ENCODE measurements at places on chromosomes 4 and X. TPM values are rescaled to one million over a fixed set of nuclear protein-coding genes. Genes with fewer than 3 reads are reported as not detected.

DNA sequence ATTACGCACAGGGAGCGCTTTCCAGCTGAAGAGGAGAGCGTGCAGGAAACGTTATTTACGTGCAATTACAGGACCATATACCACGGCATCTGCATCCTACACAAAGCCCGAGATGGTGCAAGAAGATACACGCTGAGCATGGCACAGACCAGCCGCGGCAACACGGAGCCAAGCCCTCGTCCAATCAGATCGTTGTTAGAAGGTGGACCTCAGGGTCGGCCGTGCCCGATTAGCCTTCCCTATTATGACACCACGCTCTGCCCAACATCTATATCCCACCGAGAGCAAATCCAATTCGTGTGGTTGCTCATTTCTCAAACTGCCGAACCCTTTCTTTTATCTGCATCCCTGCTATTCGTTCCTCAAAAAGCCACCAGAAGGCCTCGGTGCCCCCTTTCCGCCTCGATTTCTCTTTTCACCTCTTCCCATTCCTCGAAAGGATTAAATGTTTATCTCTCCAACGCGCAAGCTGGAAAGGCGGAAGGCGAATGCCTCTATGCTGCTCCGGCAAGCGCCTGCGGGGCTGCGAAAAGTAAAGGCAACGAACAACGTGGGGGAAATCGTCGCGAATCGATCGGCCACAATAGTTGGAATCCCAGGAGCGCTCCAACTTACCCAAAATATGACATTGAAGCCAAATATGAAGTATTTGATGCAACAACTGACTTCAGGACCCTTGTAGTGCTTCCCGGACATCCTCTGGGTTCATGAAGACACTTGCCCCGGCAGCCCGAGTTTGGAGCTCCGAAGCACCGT is 702 bp downstream of the TSPAN5 start:
- H3K27me3 ChIP-seq = peaks cover 4% of the 10 kb centered on the region
- H3K36me3 ChIP-seq = peaks cover 20% of the 10 kb centered on the region
- peaks cover 61% of the 10 kb centered on the region for H3K4me1 ChIP-seq

DNA sequence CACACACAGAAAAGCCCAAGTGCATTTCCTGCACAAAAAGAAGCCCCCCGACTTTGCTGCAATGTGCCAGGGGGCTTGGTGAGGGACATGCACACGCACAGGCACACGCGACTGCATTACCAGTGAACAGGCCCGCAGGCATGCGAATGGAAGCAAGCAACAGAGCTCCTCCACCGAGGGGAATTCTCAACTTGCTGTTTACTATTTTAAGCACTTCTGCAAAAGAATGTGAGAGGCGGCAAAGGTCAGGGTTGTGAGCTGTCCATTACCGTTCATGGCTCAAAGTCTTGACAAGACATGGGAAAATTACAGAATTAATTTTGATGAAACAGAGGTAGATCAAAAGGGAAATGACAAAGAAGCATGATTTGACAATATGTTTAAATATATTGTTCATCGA is 342.5 kb upstream of the NOCT start:
- H3K27me3 ChIP-seq = no peaks in the 10 kb centered on the region
- H3K4me1 ChIP-seq = no peaks in the 10 kb centered on the region
- H3K4me3 ChIP-seq = no peak overlapping the region
- DNase-seq = no peak
- no peaks in the 10 kb centered on the region for H3K36me3 ChIP-seq

- no peak for DNase-seq
- H3K4me3 ChIP-seq = no peak overlapping the region
- H3K27me3 ChIP-seq = peaks cover 3% of the 10 kb centered on the region
- no peaks in the 10 kb centered on the region for H3K36me3 ChIP-seq
- peaks cover 3% of the 10 kb centered on the region for H3K4me1 ChIP-seq
Observed at GRCh38 chr4:95510877-95511276, 37.9 kb downstream of the UNC5C start.

- peaks cover 55% of the 10 kb centered on the region for H3K4me1 ChIP-seq
- no peak overlapping the region for H3K4me3 ChIP-seq
- H3K36me3 ChIP-seq = peaks cover 4% of the 10 kb centered on the region
- no peaks in the 10 kb centered on the region for H3K27me3 ChIP-seq
- DNase-seq = peak; percentile 48
- H3K27ac ChIP-seq = no peak overlapping the region
Observed at GRCh38 chr4:121252224-121252806, 88.2 kb upstream of the TNIP3 start.

DNA sequence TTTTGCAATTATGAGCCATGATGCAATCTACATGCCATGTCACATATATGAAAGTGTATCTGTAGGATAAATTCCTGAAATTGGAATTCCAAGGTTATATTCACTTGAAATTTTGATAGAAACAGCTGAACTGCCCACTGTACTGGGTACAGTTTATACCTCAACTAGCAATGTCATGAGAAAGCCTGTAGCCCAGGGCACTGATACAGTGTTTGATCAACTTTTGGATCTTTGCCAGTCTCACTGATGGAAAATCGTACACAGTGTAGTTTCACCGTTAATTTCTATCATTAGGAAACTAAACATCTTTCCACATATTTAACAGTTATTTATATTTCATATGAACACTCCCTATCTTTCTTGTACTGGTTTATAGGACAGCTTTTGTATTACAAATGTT is 34.2 kb downstream of the TAPT1 start:
- H3K27ac ChIP-seq = no peak overlapping the region
- H3K36me3 ChIP-seq = peaks cover 17% of the 10 kb centered on the region

DNA sequence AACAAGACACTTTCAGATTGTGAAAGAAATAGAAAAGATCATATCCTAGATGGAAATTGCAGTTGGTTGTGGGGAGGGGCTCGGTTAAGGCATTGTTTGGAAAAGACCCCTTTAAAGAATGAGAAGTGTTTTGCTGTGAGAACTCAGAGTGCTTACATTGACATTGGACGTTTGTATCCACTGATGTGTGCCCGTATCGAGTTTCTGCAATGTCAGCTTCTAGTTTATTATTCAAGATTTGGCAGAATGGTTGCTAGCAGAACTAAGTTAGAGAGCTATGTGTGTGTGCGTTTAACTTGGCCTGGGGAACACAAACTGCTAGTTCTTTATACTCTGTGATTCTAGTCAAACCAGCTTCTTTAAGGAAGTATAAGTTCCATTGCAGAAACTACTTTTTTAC is 2702.5 kb downstream of the PCDH7 start:
- no peak overlapping the region for H3K4me3 ChIP-seq
- no peaks in the 10 kb centered on the region for H3K36me3 ChIP-seq
- H3K27ac ChIP-seq = no peak overlapping the region
- no peak for DNase-seq

DNA sequence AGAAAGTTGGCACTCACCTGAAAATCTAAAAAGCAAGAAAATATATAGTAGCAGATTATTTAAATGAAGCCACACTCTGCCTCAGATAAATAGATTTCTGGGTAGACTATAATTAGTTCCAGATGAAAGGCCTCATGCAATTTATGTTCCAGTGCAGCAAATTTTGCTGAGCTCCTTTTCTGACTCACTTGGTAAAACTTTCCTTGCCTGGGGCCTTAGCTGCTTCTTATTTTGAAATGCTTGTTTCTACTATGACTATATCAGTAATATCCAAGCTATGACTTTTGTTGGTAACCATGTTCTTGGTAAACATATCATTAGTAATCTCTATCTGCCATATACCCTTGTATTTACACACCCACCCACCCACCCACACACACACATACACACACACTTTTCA is 961.8 kb downstream of the SH3BGRL start:
- no peak overlapping the region for H3K4me3 ChIP-seq
- no peak overlapping the region for H3K27ac ChIP-seq
- H3K27me3 ChIP-seq = no peaks in the 10 kb centered on the region
- DNase-seq = no peak

GRCh38 chrX:8728932-8729535 is 2.9 kb downstream of the ANOS1 start:
- H3K4me1 ChIP-seq = no peaks in the 10 kb centered on the region
- H3K4me3 ChIP-seq = no peak overlapping the region
- peaks cover 46% of the 10 kb centered on the region for H3K27me3 ChIP-seq
- no peak for DNase-seq

The TMPRSS11A gene
- total RNA-seq = not detected

The HS6ST2 gene
- total RNA-seq = 0.39 TPM

The GPR78 gene
- not detected for total RNA-seq

The MTTP gene
- total RNA-seq = 0.47 TPM
